Sigmoid colon (tissue), 7 donors: ENCODE measurements at places on chromosomes 5 and 9. TPM values are rescaled to one million over a fixed set of nuclear protein-coding genes. Genes with fewer than 3 reads are reported as not detected.

PCDHA13 gene
- total RNA-seq: 0.54 TPM

GNA14 gene
- 5.1 TPM for total RNA-seq

FOXD4L4 gene
- total RNA-seq: not detected

TMC1 gene
- not detected for total RNA-seq

RASGRF2 gene
- 6.8 TPM for total RNA-seq

IQGAP2 gene
- 24.6 TPM for total RNA-seq

TAF1L gene
- total RNA-seq: not detected

PCDHA7 gene
- total RNA-seq: 0.82 TPM

GRCh38 chr9:101578378-101578777 lies 16.4 kb downstream of the PPP3R2 start:
- no peak for DNase-seq

GRCh38 chr5:31232273-31232888 lies 38.9 kb downstream of the CDH6 start:
- DNase-seq: no peak

DNA sequence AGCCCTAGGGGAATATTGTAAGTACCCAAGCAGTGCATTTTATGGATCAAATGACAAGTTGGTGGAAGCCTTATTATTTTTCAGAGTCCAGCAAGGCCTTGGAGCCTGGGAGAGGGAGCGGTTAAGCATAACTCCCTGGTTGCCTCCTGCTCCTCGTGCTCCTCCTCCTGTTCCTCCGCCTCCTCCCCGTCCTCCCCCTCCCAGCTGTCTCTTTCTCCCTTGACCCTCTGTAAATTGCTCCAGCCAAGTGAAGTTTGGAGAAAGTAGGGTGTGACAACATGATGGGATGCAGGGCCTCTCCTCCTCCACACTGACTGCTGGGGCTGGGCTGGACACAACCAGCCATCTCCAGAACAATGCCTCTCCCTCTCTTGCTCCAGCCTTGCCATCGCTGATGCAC lies 586.9 kb downstream of the CCDC171 start:
- DNase-seq: no peak

DNA sequence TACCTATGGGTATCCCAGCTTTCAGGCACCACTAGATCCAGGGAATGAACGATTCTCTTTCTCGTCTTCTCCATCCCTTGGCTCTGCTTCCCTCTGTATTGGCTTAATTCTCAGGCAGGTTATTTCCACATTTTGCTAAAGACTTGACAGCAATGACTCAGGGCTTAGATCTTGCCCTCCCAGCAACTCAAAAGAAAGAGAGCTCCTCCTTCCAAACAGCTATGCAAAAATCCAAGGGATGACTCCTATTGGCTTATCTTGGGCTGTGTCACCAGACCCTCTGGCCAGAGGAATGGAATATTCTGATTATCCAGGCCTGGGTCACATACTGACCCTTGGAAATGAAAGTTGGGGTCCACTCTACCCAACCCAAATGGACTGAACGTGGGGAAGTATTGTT lies 270.2 kb downstream of the NTRK2 start:
- no peak for DNase-seq

DNA sequence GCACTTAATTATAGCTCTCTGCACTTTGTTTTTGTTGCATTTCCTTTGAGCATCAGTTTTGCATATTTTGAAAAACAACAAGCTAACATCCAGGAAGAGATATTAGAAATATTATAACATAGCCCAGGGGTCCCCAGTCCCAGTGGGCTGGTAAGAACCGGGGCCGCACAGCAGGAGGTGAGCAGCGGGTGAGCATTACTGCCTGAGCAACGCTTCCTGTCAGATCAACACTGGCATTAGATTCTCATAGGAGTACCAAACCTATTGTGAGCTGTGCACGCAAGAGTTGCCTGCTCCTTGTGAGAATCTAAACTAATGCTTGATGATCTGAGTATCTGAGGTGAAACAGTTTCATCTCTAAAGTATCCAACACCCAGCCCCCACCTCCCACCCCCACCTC lies 675.9 kb upstream of the ZNF608 start:
- DNase-seq: no peak

GRCh38 chr9:106023455-106023854 lies 329.1 kb downstream of the TMEM38B start:
- DNase-seq: no peak

DNA sequence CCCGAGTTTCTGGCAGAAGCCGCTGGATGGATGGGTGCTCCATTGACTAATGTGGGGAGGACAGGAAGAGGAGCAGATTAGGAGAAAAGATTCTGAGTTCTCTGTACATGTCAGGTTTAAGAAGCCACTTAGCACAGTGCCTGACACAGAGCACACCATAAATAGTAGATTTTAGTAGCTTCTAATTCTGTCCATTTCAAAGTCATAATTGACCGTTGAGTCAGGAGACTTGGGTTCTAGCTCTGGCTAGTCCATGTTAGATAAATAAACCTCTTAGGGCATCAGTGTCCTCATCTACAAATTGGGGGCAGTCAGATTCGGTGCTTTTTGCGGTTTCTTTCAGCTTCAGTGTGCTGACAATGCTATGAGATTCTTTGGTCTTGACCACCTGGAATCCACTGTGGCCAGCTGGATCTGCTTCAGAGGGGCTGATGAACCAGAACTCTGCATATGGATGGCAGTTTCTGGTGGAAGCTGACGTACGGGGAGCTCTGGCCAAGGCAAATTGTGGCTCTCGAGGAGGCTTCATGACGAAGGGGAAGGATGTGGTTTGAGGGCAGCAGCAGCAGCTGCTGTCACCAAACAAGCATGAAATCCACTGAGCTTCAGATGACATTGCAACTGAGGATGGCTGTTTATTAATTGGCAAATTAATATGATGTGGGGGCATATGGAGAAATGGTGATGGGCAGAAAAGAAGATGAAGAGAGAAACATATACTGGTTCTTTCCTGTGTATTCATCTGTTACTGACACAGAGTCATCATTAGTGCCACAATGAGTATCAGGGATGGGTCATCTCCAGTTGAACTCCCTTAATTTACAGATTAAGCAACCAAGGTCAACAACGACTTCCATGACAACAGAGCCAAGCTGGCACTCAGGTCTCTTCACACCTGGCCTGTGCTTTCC lies 134.4 kb downstream of the AOPEP start:
- DNase-seq: no peak

DNA sequence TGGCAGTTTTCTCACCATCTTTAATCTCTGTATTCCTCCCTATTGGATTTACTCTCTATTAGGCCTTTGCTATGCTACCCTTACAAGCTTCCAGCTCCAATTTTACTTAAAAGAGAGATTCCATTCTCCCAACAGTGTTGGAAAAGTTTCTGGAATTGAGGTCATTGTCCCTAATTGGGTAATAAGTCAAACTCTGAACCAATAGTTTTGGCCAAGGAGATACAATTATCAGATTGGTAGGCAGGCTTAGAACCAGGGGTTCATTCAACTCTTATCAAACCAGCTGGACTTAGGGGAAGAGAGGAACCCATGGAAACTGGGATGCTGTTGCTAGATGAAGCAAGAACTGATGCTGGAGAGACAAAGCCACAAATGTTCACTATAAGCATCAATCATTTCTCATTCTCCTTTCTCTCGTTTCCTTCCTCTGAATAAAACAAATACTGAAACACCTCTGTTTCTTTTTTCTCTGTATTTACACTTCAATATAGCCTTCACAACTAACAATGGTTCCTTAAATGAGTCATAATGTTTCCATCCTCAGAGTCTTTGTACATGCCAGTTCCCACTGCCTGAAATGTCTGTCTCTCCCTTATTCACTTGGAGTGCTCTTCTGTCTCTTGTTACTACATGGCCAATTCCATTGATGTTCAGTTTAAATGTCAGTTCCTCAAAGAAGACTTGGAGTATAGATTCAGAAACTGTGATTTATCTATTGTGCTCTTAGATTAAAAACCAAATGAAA lies 587.3 kb downstream of the GABRG2 start:
- no peak for DNase-seq

DNA sequence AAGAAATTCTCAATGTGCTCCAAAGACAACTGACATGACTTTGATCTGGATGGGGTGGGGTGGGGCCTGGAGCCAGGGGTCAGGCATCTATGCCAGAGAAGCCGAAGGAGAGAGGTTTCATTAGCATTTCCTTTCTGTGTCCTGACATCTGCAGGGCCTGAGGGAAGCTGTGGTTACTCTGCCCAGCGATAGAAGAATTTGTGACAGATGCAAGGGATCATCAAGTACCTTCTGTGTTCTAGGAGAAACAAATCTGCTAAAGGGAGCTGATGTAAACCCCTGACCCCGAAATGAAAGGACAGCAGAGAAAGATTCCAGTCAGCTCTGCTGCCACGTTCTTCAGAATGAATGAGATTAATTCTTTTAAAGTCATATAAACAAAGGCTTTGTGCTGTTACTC lies 335.7 kb downstream of the PRELID2 start:
- no peak for DNase-seq
